ENCODE measurements at places on chromosomes 1 and 21. TPM values are rescaled to one million over a fixed set of nuclear protein-coding genes. Genes with fewer than 3 reads are reported as not detected.

OR14K1 gene
- not detected for total RNA-seq

DPT gene
- not detected for total RNA-seq

MYBPHL gene
- total RNA-seq, result not detected

TMEM81 gene
- total RNA-seq, result 3.4 TPM

RGS5 gene
- total RNA-seq, result 2.7 TPM
